ENCODE measurements at places on chromosomes 6 and 20.
A peak's percentile ranks its signal among the peaks of the same experiment; 100 is the strongest.

- DNase-seq, result no peak
Observed at GRCh38 chr20:53004267-53004813, 32.2 kb downstream of the TSHZ2 start.

GRCh38 chr6:95978230-95978629 is 37.5 kb upstream of the FUT9 start:
- no peak for DNase-seq

DNA sequence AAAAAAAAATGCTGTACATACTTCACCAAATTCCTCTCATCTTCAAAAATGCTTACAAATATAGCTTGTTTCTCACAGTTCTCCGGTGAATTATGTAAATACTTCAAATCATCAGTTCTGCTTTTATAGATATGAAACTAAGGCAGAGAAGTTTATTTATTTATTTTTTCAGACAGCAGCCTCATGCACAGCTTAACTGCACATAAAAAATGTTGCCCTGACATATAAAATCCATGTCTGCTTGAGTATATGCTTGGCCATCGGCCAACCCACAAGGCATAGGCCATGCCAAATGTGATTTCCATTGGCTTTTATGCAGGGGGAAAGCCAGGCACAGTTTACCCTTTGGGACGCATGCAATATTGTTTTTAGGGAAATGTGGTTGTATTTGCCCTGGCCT is 57.3 kb upstream of the PHACTR2 start:
- no peak for DNase-seq

DNA sequence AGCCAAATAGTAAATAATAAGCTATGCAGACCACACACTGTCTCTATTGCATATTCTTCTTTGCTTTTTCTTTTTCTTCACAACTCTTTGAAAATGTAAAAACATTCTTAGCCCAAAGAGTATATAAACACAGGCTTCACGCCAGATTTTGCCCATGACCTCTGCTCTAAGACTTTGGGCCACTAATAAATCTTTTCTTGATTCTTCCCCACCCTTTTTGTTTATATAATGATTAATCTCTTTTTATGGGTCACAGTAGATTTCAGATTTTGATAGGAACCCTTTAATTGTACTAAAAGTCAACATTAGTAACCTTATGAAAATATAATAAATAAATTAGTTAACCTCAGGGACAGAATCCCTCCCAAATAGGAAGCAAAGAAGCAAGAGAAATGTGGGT is 15.8 kb upstream of the ENPP5 start:
- DNase-seq, result no peak

- DNase-seq, result no peak
Observed at GRCh38 chr6:169589699-169590257, 112.1 kb downstream of the WDR27 start.

DNA sequence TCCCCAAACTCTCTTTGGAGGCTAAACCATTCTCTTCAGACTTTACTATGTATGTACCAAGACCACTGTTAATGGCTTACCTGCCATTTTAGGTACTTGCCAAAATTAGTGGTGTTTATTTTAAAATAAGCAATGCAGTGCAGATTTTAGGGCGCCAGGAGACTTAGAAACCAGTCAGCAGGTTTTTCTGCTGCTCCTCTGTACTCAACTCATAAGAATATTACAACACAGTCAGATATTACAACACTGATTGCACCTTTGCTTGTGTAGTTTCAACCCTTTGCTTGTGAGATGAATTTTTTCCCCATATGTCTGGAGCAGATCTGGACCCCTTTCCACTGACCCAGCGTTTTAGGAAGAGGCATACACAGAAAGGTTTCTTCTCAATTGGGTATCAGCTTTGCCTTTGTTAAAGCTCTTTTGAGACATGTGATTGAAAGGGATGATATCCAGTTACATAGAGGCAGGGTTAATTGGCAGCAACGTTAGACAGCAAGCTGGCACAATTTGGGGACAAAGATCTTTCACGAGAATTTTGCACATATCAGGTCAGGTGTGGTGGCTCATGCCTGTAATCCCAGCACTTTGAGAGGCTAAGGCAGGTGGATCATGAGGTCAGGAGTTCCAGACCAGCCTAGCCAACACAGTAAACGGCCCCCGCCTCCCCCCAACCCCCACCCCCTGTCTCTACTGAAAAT is 6.2 kb downstream of the TTPAL start:
- DNase-seq, result no peak

DNA sequence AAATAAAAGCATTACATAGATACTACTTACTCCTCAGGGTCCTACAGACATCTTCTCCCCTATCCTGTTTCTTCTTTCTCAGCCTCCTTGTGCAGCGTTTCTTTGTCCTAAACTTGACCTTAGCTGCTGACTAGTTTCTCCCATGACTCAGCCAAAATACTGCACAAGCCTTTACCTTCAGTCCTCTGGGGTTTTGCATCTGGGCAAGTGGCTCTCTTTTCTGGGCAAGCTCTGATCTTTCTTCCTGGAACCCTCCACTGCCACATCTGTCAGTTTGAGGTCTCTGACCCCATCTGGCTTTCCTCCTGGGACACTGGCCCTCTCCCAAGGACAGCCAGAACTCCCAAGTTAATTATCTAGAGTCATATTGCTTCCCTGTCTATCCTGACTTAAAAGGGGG is 838.4 kb downstream of the DHX35 start:
- DNase-seq, result no peak

- peak; percentile 67 for DNase-seq
Observed at GRCh38 chr6:24949020-24949569, 13.3 kb upstream of the RIPOR2 start.

- no peak for DNase-seq
Observed at GRCh38 chr6:130128326-130128725, 94.4 kb downstream of the SAMD3 start.

DNA sequence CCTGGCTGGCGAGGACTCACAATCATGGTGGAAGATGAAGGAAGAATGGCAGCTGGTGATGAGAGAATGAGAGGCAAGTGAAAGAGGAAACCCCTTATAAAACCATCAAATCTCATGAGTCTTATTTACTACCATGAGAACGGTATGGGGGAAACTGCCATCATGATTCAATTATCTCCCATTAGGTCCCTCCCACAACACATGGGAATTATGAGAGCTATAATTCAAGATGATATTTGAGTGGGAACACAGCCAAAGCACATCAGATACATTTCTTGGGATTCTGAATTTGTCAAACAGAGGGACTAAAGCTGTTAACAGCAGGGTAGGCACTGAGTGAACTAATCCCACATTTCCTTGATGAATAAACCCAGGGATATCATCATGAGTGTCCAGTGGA is 116.2 kb upstream of the PLCB4 start:
- no peak for DNase-seq

DNA sequence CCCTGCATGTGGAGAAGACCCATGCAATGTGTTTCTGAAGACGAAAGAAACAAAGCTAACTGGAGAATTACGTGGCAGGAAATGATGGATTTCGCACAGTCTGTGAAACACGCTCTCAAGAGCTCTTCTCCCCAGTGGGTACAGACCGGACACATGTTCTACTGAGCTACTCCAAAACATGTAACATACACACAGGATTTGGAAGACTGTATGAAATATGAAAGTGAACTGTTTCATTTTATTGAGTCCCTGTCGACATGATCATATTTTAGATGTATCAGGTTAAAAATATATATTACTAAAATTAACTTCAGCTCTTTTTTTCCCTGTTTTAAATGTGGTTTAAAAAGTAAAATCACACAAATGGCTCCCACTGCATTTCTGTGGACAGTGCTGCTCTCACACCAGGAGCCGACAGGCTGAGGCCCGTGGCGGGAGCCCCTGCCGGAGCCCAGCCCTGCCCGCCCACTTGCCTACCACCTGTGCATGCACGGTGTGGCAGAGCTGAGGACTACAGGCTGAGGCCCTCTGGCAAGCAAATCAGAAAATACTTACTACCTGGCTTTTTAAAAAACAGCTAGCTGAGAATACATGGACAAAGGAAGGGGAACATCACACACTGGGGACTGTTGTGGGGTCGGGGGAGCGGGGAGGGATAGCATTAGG is 58.9 kb upstream of the NXT1 start:
- DNase-seq, result no peak

DNA sequence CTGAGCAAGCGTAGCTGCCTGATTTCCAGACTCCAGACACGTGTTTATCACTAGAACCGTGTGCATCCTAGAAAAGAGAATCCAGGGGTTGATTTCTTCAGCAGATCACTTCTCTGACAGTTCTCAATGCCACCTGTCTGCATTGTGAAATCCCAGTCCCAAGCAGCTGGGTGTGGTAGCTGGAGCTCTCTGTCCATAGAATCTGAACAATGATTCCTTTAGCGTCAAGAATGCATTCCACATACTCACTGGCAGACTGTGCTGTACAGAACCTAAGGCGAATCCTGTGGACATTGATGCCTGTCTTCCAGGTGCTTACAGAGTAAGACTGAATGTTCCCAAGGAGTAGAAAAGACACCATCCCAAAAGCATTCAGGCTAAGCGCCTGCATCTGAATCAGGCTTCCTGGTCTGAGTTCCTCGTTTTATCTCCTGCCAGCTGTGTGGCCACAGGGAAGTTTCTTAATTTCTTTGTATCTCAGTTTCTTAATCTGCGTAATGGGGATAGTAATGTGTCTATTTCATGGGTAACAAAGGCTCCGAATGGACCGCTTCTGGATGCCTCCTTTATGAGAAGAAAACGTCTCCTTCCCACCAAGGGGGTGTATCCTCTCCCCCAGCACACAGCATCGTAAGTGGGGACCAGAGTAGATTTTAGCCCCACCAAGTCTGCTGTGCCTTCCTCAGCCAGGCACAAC is 10.4 kb upstream of the TRAF3IP2 start:
- DNase-seq, result no peak

- no peak for DNase-seq
Observed at GRCh38 chr20:8074931-8075330, 55.4 kb upstream of the TMX4 start.

GRCh38 chr6:84638286-84638685 is 126.1 kb downstream of the TBX18 start:
- no peak for DNase-seq

- DNase-seq, result no peak
Observed at GRCh38 chr6:140957386-140957785, 1175.3 kb upstream of the GJE1 start.

DNA sequence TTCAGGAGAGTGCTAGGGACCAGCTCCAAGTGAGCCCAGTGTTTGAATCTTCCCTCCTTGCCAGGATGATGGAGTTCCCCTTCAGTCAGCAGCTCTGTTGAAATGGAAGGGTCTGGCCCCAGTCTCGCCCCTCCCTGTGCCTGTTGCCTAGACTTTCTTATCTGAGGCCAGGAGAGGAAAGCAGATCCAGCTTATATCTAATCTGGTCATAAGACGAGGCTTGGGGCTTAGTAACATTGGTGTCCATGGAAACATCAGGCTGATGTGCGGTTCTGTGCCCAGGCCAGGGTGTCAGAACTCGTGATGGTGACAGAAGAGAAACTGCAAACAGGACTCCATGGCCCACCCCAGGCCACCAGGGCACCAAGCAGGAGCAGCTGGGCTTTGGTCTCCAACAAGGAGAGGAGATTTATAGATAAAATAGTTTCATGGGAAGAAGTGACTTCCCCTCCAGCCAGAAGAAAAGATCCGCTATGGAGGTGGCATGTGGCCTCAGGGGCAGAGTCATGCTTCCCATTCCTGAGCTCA is 9.8 kb downstream of the MAS1L start:
- DNase-seq, result no peak

- no peak for DNase-seq
Observed at GRCh38 chr20:47847884-47848485, 62.7 kb upstream of the SULF2 start.

GRCh38 chr6:122365775-122366403 is 33.6 kb upstream of the HSF2 start:
- no peak for DNase-seq

- DNase-seq, result no peak
Observed at GRCh38 chr6:124798942-124799496, 163.2 kb upstream of the RNF217 start.

DNA sequence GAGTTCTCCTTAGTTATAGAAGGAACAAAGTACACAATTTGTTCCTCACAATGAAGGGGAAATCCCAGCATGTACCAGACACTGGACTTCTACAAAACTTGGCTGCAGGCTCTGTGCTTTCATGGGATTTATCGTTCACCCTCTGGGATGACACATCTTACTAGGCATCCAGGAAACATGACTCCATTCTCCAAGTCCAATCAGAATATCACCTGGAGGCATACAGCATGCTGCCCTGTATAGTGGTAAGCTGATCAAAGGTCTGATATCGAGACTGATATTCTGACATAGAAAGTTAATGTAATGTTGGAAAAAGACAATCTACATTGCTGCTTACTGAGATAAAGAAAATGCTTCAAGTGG is 6.7 kb downstream of the RWDD2A start:
- DNase-seq, result no peak

- no peak for DNase-seq
Observed at GRCh38 chr20:48858075-48858790, 30.4 kb upstream of the PREX1 start.

DNA sequence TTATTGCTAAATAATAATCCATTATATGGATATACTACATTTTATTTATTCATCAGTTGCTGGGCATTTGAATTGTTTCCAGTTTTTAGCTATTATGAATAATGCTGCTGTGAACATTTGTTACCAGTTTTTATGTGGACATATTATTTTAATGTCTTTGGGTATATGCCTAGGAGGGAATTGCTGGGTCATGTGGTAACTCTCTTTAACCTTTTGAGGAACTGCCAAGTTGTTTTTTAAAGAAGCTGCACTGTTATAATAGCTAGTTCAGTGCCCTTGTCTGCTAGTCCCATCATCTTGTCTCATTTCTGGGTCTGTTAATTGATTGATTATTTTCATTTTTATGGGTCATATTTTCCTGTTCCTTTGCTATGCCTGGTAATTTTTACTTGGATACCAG is 56.3 kb downstream of the FOXO3 start:
- no peak for DNase-seq

DNA sequence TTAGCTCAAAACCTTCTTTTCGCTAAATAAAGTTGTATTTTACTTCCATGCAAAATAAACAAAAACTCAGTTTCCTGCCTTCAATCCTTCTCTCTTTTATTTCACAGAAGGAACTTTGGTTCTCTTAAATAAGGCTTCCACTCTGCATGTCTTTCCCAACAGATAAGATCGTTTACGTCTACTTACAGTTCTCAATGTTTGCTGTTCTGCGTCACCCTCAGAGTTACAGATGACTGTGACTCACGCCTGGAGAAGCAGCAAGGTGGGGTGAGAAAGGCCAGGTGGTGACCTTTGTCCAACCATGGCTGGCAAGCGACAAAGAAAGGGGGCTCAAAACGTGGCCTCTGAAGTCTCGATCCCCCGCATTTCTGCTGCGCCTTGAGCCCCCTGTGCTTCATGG is 51.4 kb upstream of the RPS6KA2 start:
- DNase-seq, result no peak

GRCh38 chr20:62554898-62555641 is 79.3 kb upstream of the GATA5 start:
- DNase-seq, result no peak

- no peak for DNase-seq
Observed at GRCh38 chr20:62768551-62769287, 27.6 kb upstream of the MRGBP start.

Measured in Jurkat, Clone E6-1 (cell line).